ENCODE measurements at places on chromosomes 13 and 19. TPM values are rescaled to one million over a fixed set of nuclear protein-coding genes. Genes with fewer than 3 reads are reported as not detected.

The ZNF99 gene
- total RNA-seq = not detected

The PPP1R13L gene
- 14.9 TPM for total RNA-seq

The LILRB4 gene
- not detected for total RNA-seq

The HCN2 gene
- total RNA-seq = 0.36 TPM

The SHISA2 gene
- 5.5 TPM for total RNA-seq

The RNF225 gene
- total RNA-seq = 0.14 TPM

The F7 gene
- not detected for total RNA-seq

The SSC5D gene
- 0.79 TPM for total RNA-seq

The SLITRK1 gene
- total RNA-seq = not detected

The ZNF599 gene
- total RNA-seq = 5.2 TPM

The DAND5 gene
- not detected for total RNA-seq

The METTL21C gene
- total RNA-seq = not detected

The LILRB1 gene
- total RNA-seq = not detected

The CLPTM1 gene
- 54.0 TPM for total RNA-seq

The FPR1 gene
- not detected for total RNA-seq

The CRYL1 gene
- 32.4 TPM for total RNA-seq

The CRLF1 gene
- not detected for total RNA-seq

The MTUS2 gene
- total RNA-seq = under 0.01 TPM

The HSH2D gene
- not detected for total RNA-seq

The CYP2S1 gene
- total RNA-seq = 0.93 TPM

The CEACAM20 gene
- total RNA-seq = not detected

The ITGBL1 gene
- total RNA-seq = 38.3 TPM

The ZNF600 gene
- 7.4 TPM for total RNA-seq

The FFAR2 gene
- not detected for total RNA-seq

The GARIN5A gene
- not detected for total RNA-seq

The DNAJC15 gene
- 15.7 TPM for total RNA-seq

The SPACA4 gene
- not detected for total RNA-seq
